ENCODE measurements at places on chromosomes 12 and 14.

GRCh38 chr14:59507063-59507751 lies 22.9 kb downstream of the JKAMP start:
- peak; percentile 69 for DNase-seq

- DNase-seq: no peak
Observed at GRCh38 chr12:41514907-41515306, 326.8 kb downstream of the PDZRN4 start.

- DNase-seq: peak; percentile 62
Observed at GRCh38 chr12:20006871-20007730, 361.2 kb upstream of the PDE3A start.

GRCh38 chr14:75440733-75441477 lies 13.1 kb downstream of the JDP2 start:
- peak; percentile 94 for DNase-seq

DNA sequence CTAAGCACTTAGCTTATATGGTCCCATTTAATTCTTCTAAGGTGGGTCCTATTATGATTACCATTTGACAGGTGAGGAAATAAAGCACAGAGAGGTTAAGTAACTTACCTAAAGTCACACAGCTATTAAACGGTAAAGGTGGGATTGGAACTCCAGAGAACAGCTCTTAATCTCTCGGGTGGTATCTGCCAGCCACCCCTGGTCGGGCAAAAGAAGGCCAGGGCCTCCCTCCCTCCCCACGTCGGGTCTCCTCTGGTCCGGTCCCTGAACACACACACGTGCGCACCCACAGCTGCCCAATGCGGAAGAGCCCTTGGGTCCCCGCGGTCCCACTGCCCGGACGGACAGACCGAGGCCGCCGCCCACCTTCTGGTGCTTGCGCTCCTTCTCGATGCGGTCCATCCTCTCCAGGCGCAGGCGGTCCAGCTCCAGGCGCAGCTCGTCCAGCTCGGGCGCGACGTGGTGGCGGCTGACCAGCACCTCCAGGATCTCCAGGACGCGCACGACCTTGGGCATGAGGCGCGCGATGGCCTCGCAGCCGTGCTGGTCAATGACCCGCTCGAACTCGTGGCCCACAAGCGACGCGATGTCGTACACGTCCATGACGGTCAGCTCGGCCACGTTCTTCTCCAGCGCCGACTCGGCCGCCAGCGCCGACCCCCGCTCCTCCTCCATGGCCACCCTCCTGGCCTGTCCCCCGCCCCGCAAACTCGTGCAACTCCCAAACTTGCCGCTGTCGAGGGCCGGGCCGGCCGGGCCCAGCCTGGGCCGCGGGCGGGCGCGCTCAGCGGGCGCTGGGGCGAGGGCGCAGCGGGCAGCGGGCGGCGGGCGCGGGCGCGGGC lies 490 bp downstream of the RILPL1 start:
- DNase-seq: peak; percentile 43

- DNase-seq: no peak
Observed at GRCh38 chr12:126076515-126076914, 1011.3 kb downstream of the AACS start.

DNA sequence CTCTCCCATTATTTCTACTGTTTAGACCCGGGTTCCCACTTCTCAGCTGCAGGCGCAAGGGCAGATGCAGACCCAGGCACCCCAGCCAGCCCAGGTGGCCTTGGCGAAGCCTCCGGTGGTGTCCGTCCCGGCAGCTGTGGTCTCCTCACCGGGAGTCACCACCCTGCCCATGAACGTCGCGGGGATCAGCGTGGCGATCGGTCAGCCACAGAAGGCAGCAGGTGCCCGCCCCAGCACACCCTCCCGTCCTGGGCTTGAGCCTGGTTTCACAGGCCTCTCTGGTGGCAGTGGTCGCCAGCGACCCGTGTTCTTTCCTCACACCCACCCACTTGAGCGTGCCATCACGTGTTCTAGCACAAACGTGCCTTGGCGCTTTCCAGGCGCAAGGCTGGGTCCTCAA lies 77.4 kb downstream of the DDX51 start:
- DNase-seq: no peak

Data from iris pigment epithelial cell (primary cell).